NCI-H1092 (cell line): ENCODE measurements at places on chromosomes 13 and 19.

- DNase-seq, result no peak
Measured at GRCh38 chr13:35983206-35983605, 148.0 kb downstream of the DCLK1 start.

- peak; percentile 67 for DNase-seq
Measured at GRCh38 chr13:85799097-85799582, at the start of gene SLITRK6. TSS of gene SLITRK6 (minus strand) at chr13:85799419. CDS start at chr13:85796508, 2,911 bp downstream.

- DNase-seq, result peak; percentile 48
Measured at GRCh38 chr13:57631596-57632275, at the start of gene PCDH17. TSS of gene PCDH17 (plus strand) at chr13:57631744. CDS start at chr13:57632547, 803 bp downstream.

DNA sequence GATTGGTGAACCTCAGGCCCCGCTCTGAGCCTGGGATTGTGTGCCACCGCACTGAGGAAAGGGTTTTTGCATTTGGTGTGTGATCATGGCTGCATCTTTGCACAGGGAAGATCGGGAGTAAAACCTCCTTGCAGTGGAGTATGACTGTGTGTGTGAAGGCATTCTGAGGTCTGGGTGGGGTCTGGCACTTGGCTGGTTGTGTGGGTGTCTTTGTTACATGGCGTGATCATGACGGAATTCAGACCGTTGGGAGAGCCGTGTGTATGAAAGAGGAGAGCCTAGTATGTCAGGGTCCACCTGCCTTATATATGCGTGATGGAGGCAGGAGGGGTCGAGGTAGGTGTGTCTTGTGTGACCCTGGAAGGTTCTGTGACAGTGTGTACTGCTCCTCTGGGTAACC, 740 bp upstream of the BEST2 start:
- no peak for DNase-seq

DNA sequence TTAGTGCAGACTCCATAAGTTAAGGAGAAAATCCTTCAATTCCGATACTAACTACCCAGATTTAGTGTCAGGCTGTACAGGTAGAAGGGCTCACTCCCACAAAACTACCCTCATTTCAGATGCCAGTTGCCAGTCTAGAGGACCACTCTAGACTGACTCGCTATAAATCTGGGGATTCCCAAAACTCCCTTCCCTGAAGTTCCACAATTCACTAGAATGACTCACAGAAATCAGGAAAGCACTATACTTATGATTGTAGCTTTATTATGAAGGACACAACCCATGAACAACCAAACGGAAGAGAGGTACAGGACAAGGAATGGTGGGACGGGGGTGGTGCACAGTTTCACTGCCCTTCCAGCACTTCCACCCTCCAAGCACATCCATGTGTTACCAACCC, 321.2 kb downstream of the DIAPH3 start:
- no peak for DNase-seq

DNA sequence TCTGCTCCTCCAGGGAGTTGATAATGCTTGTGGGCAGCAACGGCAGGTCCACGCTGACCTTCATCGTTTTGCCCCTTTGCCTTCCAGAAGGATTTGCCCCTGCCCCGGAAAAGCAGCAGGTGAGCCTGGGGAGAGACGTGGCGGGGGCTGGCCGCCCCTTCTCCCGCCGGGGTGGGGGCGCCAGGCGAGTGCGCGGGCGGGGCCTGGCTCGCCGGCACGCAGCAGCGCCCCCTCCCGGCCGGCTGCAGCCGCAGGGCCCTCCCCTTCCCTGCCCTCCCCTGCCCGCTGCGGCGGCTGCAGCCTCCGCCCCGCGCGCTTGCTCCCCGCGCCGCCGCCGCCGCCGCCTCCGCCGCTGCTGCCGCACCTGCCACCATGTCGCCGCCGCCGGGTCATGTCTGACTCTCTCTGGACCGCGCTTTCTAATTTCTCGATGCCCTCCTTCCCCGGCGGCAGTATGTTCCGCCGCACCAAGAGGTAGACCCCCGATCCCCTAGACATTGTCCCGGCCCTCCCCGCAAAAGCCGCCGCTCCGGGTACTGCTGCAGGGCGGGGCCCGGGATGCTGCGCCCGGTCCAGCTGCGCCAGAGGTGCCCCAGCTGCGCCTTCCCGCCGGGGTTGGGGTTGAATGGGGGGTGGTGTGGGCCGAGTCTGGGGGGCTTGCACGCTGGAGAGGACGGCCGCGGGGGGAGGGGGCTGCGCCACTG, at the start of gene MAST1:
TSS of gene MAST1 (plus strand) at position 334 of the 704 bp plus-strand sequence. CDS start at position 392, 58 bp downstream.
- peak; percentile 68 for DNase-seq

GRCh38 chr19:46849610-46850009, 1.0 kb downstream of the AP2S1 start:
- DNase-seq, result no peak
